ENCODE measurements at places on chromosomes 7 and 10.

GRCh38 chr7:17769918-17770317 lies 170.4 kb downstream of the SNX13 start:
- DNase-seq: peak; percentile 88

- DNase-seq: no peak
These were observed 22.6 kb upstream of the DLG5 start for GRCh38 chr10:77949167-77949566.

DNA sequence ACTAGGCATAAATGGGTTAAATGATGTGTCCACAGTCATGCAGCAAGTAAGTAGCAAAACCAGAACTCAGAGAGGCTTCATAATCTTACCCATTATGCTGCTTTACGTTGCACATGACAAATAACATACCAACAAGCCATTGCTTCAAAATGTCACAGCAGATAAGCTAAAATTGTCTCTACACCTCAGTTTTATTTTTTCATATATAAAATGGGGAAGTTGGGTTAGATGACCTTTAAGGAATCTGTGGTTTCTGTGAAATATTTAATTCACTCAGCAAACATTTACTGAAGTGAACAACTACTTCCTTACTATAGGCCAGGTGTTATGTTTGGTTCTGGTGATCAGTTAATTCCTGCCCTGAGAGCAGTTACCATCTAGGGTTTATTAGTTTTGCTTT lies 2.2 kb upstream of the ASCC1 start:
- no peak for DNase-seq

- DNase-seq: no peak
These were observed 47.4 kb downstream of the ALOX5 start for GRCh38 chr10:45421221-45422097.

DNA sequence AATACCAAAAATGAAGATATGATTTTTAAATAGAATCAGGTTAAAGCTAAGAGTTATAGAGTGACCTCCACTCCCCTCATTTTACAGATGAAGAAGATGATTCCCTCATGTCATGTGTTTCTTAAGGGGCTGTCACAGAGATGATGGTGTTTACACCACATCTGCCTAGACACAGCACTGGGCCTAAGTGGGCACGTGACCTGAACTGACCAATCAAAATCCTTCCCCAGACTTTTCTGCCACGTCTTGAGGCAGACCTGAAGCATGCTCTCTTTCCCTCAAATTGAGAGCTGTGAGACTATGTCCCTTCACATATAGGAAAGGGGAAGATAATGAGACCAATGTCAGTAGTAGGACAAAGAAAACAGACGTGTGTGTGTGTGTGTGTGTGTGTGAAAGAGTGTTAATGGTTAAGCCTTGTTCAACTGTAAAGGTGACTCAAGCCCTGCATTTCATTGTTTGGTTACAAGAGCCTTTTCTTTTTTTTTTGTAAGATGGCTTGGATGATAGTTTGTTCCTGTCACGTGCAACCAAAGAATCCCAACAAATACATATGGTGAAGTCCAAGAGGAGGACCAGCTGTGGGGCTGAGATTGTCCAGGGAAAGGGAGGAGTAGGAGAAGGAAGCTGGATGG lies 172.8 kb upstream of the AOAH start:
- no peak for DNase-seq

DNA sequence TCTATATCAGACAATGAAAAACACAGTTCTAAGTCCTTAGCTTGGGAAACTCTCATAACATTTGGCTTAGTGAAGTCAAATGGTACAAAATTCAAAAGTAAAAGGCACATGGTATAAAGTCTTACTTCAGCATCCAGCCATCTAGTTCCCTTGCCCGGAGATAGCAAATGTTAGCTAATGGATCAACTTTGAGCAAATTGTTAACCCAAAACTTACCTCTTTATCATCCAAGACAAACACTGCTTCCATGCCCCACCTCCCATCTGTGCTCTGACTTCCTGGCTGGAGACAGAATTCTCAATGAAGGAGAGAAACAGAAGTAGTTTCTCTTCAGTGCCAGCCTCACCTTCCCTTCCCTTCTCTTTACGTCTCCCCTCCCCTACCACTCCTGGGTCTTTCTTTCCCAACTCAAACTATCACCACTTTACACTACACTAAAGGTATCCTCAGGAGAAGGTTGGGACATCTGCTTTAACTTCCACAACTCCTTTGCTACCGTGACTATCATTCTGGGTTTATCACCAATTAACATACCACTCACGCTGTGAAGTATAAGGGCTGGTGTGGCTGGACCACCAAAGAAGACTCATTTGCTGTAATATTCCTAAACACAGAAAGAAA lies 21.2 kb upstream of the ZNRF2 start:
- DNase-seq: no peak

GRCh38 chr7:46812101-46812675 lies 769.7 kb downstream of the TNS3 start:
- no peak for DNase-seq

GRCh38 chr10:79097021-79097872 lies 28.5 kb downstream of the ZMIZ1 start:
- no peak for DNase-seq

DNA sequence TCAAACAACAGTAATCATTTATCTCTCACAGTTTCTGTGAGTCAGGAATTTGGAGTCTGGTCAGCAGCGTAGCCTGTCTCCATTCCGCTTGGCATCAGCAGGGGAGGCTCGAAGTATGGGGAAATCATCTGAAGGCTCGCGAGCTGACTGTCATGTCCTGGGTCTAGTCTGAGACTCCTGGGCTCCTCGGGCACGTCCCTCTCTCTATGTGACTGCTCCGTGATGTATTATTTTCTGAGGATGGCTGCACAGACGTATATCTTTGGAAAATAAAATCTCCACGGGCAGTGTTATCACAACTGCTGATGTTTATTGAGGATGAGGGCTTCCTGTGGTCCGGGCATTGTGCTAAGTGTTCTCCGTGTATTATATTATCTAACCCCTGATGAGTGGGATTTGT lies 23.3 kb upstream of the PCGF5 start:
- DNase-seq: no peak

DNA sequence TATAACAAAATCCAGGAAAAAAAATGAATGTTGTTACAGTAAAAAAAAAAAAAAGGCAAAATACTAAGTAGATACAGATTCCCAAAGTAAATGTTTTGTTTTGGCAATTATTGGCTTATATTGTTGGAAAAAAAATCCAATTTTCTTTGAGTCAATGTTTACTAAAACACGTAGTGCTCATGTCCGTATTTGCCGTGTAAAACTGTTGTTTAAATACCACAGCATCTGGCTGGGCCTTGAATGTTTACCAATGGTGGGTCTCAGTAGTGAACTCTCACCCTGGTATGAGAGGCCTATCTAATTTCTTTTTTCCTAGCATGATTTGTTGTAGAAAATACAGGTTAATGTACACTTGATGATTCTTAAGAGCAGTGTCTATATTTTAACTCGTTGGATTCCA lies 41.4 kb upstream of the SLC26A5 start:
- no peak for DNase-seq

All from T47D (cell line).